ENCODE measurements at places on chromosomes 3 and 15. TPM values are rescaled to one million over a fixed set of nuclear protein-coding genes. Genes with fewer than 3 reads are reported as not detected.

Gene PIGX
- total RNA-seq = 43.5 TPM

DNA sequence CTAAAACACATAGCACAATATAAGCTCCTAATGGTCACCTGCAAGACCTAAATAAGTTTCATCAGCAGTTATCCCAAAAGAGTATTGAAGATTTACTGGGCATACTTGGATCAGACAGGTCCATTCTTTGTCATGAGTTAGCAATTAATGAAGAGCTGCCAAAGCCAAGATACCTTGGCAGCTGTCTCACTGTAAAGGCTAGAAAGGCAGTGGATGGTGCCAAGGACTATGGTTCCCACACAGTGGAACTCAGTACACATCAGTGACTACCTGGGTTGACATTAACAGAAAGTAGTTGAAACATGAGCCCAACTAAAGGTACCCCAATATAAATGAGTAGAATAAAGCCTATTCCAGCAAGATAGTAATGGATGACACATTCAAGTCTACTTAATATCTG lies 41.1 kb upstream of the TMCO5A start:
- no peak for DNase-seq

- DNase-seq = no peak
Observed at GRCh38 chr15:38627689-38628277, 63.2 kb upstream of the RASGRP1 start.

Gene ARHGAP31
- total RNA-seq = 1.5 TPM

- peak; percentile 26 for DNase-seq
Observed at GRCh38 chr3:173553635-173554280, 156.2 kb downstream of the NLGN1 start.

Gene ZBBX
- 12.2 TPM for total RNA-seq

Gene IGSF10
- total RNA-seq = not detected

- DNase-seq = no peak
Observed at GRCh38 chr3:54262541-54262940, 140.2 kb downstream of the CACNA2D3 start.

GRCh38 chr3:146343551-146343950 lies 92.6 kb upstream of the PLSCR4 start:
- no peak for DNase-seq

DNA sequence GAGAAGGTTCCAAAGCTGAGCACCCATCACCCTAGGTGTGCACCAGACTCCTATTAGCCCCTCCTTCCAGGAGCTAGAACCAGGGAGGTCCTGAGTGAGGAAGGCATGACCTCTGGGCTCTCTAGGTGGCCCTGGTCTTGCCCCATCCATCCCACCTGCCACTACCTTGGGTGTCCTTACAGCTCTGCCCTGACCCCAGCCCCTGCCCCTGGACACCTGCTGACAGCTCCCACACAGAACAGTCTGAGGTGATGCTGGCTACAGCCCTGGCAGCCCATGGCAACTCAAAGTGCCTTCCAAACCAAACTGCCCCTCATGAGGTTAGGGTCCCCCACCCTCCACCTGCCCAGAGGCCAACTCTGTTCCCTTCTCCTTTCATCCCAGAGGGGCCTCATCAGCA lies 37.2 kb downstream of the GOLGA6A start:
- DNase-seq = no peak

- DNase-seq = no peak
Observed at GRCh38 chr3:159938714-159939113, 49.9 kb upstream of the IL12A start.

Gene NOX5
- total RNA-seq = not detected

DNA sequence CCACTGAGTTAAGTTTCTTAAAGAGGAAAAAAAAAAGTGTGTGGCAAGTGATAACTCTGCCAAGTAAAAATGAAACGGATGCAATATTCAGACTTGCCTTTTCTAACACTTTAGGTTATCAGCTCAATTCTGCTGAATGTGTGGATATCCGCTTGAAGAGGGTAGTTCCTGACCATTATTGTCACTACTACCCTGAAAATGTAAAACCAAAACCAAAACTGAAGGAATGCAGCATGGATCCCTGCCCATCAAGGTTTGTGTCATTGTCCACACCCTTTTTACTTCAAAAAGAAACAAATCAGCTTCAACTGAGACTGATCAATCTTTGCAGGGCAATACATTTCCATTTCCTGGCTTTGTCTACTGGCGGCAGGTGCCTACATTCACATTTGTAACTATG lies 236.1 kb downstream of the ADAMTSL3 start:
- no peak for DNase-seq

Gene KLHL40
- total RNA-seq = not detected

Gene AP4E1
- total RNA-seq = 6.5 TPM

Measured in Caki2 (cell line).